ENCODE measurements at places on chromosomes 6 and 20.

DNA sequence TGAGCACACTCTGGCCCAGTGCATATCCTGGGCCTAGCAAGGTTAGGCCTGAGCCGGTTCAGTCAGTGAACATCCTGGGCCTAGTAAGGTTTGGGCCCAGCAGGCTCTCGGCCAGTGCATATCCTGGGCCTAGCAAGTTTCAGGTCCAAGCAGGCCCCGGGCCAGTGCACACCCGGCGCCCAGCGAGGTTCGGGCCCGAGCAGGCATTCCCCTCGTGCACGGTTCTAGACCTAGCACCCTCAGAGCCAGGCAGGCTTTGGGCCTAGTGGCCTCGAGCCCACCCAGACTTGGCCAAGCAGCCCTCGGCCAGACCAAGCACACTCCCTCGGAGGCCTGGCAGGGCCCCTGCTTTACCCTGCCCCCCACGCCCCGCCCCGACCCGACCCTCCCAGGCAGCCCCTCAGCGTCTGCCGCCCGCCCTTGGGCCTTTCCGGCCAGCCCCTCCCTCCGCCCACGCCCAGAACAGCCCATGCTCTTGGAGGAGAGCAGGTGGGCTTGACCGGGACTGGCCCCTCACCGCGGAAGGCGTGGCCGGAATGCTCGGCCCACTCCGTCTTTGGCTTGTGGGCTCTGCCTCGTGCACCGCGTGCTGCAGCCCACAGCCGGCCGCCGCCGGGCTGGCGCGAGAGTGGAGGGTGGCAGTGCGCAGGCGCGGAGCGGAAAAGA, at the start of gene CTCFL:
TSS of gene CTCFL (minus strand) at position 630 of the 666 bp plus-strand sequence. CDS start 935 bp downstream, outside the sequence.
- no peak for DNase-seq

GRCh38 chr6:152094992-152095592, 287.6 kb downstream of the ESR1 start:
- DNase-seq = no peak

DNA sequence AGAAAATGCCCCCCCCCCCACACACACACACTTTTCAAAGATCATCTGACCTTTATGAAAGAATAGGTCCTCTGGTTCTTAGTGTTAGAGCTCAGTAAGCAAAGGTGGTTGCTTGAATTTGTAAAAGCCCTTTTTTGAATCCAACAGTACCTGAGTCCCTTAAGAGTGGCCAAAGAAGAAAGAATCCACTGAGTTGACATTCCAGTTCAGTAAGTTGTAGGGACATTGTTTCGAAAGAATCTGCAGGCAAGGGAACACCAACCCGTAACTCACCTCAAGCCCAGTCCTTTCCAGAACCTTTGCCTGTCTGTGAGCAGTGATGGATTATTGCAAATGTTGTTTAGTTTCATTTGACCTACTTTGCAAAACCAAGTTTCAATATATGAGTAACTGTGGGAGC, 64.2 kb upstream of the MAP3K4 start:
- no peak for DNase-seq

DNA sequence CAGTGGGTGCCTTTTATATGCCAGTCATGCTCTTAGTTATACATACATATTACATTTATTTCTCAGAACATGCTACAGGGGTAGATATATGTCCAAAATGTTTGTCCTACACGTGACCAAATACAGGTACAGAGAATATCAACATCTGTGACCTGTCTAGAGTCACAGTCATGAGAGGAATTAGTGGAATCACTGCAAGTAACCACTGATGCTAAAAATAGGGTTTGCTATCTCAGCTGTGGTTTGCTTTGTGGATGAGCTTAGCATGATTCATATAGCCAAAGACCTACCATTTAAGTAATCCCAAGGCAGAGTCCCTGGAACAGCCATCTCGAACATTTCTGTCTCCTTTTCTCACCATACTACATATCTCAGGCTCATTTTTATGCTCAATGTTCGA, 32.3 kb downstream of the GSTA3 start:
- no peak for DNase-seq

- DNase-seq = no peak
These were observed 77.2 kb upstream of the MC3R start for GRCh38 chr20:56171087-56172012.

DNA sequence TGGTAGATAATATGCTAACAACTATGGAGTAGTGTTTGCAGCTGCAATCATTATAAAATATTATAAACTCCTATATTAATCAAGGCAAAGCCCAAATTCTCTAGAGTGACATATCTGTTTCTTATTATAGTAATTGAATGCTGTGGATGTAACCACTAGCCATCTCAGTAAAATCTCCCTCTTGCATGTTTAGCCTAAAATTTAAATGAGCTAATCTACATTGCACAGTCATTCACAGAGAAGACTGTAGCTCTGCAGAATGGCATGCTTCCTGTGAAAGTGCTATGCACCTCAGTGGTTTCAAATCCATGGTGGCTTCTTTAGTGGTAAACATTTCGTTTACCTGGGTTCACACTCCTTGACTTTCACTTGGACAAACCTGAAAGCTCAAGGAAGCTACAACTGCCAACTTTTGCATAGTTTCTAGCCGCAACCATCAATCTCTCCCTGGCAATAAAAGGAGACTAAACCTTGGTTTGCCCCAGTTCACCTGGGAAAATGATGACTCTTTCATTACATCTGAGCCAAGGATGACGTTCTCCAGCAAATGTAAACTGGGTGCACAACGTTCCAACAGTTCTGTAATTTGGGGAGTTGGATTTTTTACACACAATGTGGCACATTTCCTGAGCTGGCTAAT, 47.2 kb downstream of the FILIP1 start:
- no peak for DNase-seq

DNA sequence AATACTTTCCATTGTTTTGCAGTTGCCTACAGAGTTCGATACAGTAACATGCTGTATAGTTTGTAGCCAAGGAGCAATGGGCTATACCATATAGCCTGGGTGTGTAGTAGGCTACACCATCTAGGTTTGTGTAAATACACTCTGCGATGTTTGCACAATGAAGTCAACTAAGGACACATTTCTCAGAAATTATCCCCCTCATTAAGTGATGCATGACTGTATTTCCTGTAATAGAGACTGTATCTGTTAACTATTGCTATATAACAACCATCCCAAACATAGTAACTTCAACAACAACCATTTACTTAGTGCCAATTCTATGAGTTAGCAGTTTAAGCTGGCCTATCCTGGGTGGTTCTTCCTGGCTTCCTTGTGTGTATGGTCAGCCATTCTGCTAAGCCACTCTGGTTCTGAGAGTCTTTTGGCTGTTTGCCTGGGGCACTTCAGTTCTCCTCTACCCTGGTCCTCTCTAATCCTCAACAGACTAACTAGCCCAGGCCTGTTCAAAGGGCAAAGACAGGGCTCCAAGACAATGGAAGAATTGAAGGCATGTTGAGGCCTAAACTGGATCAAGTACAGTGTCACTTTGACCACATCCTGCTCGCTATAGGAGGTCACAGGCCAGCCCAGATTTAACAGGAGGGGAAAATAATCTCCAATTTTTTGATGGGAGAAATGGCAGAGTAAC, 124.0 kb downstream of the PLCB1 start:
- DNase-seq = no peak
